ENCODE measurements at places on chromosomes 16 and 17.

GRCh38 chr16:67028167-67028695 is 718 bp upstream of the CBFB start:
- DNase-seq: no peak

GRCh38 chr17:45755050-45755449 is 29.1 kb upstream of the CRHR1 start:
- DNase-seq: no peak

DNA sequence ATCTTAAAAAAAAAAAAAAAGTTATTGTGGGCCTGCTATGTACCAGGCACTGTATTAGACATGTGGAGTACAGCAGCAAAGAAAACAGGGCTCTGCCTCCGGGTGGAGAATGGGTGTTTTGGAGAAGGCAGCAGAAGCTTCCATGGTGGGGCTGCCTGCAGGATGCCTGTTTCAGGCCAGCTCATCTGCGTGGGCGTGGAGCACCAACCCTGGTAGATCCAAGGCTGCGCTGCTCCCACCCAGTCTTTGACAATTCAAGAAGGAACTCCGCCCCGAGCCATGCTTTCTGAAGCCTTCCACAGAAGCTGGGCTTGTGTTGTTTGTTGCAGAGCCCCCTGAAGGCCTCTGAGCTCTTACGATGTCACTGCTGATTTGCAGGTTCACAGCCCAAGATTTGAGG is 23.2 kb upstream of the CACNG1 start:
- no peak for DNase-seq

- DNase-seq: no peak
Measured at GRCh38 chr17:17088541-17089525, 46.6 kb downstream of the MPRIP start.

DNA sequence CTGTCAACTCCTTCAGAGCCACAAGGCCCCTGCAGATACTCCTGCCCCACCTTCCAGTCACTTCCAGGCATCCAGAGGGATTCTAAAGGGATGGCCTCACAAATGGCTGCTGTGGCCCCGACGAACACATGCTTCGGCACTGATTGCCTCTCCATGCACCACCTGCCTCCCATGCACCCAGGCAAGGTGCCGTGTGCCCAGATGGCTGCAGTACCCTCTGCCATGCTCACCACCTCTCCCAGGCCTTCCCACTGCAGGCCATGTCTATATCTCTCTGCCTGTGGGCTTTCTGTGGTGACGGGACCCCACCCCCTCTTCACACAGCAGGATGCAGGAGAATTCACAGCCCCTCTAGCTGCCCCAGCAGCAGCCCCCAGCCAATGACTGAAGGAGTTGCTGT is 27.9 kb upstream of the LYRM9 start:
- no peak for DNase-seq

DNA sequence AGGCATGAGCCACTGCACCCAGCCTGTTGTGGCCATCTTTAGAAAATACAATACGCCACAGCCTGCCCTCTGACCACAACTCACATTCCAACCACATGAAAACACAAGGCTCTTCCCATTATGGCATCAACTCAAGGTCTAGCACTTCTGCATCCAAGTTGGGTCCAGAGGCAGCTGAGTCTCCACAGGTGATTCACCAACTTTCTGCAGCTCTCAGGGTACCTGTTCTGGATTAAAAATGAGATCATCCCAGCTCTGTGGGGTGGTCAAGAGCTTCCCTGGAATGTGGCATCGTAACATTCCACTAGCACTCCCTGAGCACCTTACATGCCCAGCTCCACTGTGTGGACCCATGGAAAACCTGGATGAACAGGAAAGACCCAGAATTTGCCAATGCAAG is 9.9 kb upstream of the GUCY2D start:
- no peak for DNase-seq

- no peak for DNase-seq
Measured at GRCh38 chr17:55576237-55576995, 65.2 kb upstream of the SMIM36 start.

- no peak for DNase-seq
Measured at GRCh38 chr16:76176616-76177015, 100.6 kb upstream of the CNTNAP4 start.

DNA sequence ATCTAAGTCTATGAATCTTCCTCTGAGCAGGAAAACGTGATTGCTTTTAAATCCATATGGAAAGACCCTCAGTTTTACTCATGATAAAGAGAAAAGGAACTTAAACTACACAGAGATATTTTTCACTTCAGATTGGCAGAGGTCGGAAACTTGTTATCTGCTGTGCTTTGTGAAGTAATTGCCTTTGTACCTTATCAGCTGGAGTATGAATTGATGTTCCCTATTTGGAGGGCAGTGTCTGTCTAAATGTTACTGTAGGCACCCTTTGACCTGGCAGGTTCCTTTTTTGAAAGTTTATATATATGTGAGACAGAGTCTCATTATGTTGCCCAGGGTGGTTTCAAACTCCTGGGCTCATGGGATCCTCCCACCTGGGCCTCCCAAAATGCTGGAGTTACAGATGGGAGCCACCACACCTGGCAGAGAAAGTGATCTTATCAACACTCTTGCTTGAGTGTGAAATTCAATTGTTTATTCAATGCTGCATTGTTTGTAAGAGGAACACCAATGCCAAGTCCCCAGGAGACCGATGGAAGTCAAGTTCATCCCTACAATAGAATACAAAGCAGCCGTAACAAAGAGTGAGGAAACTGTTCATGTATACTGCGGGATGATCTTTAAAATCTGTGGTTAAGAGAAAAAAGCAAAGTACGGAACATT is 52.3 kb downstream of the ABCC1 start:
- no peak for DNase-seq

DNA sequence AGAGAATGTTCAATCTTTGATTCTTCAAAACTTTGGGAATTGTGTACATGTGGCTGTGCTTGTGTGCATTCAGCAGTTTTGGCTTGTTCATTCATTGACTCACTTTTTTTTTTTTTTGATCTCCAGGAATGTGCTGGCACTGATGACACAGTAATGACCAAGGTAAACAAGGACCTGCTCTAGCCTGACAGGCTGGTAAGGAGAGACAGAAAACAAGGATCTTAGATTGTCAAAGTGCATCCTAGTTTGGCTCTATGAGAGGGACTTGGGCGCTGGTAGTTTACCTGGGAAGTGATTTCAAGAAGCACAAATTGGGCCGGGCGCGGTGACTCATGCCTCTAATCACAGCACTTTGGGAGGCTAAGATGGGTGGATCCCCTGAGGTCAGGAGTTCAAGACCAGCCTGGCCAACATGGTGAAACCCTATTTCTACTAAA is 233.1 kb upstream of the WSCD1 start:
- DNase-seq: no peak

DNA sequence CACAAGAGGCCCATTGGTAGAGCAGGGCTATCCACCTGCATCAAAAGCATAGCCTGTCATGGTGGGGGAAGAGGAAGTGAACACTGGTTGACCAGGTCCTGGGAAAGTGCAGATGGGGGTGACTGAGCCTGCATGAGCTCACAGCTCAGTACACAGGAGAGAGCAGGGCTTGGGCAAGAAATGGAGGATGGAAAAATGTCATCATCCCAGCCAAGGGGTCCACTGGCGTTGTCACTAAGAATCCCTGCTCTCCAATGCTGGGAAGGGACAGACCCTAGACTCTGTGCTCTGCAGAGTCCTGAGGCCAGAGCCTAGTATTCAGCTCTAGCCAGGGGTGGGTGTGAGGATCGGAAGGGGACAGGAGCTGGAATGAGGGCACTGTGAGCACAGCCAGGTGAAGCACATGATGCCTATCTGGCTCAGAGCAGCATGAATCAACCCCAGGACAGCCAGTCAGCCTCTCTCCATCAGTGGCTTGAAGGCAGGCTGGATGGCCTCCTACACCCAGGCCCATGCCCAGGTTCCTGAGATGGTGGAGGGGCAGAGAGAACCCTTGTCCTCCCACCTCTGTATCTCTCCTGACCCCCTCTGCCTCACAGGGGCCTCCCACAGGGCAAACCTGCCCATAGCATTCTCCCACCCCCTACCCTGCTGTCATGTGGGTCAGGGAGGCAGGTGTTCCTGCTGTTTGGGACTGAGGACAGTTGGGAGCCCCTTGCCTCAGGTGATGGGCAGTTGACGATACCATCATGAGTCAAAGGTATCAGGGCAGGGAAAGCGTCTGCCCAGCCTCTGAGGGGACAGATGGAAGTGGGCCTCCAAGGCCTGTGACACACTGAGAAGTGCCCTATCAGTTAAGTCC is 13.8 kb upstream of the CTCF start:
- no peak for DNase-seq

DNA sequence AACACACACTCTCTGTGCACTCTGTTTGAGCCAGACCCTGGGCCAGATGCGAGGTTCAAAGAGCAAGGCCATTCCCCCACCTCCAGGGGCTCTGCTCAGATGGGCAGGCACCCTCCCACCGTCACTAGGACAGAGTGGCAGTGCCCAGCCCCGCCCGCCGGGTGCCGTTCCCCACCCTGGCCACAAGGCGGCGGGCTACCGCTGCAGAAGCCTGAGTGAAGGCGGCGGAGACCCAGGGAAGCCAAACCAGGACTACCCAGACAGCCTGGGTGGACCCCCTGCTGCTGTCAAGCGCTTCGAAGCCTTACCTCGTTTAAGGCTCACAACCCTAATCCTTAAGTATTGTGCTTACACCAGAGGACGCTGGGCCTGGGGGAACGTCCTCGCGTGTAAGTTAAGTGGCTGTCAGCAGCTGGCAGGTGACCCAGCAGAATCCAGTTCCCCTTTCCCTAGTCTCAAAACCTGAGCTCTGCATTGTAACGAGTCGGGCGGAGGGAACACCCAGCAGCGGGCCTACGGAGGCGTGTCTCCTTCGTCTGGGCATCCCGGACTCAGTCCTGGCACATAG is 4.5 kb downstream of the ARHGAP27 start:
- DNase-seq: peak; percentile 92

- DNase-seq: no peak
Measured at GRCh38 chr16:9048302-9048700, 43.1 kb upstream of the HAPSTR1 start.

DNA sequence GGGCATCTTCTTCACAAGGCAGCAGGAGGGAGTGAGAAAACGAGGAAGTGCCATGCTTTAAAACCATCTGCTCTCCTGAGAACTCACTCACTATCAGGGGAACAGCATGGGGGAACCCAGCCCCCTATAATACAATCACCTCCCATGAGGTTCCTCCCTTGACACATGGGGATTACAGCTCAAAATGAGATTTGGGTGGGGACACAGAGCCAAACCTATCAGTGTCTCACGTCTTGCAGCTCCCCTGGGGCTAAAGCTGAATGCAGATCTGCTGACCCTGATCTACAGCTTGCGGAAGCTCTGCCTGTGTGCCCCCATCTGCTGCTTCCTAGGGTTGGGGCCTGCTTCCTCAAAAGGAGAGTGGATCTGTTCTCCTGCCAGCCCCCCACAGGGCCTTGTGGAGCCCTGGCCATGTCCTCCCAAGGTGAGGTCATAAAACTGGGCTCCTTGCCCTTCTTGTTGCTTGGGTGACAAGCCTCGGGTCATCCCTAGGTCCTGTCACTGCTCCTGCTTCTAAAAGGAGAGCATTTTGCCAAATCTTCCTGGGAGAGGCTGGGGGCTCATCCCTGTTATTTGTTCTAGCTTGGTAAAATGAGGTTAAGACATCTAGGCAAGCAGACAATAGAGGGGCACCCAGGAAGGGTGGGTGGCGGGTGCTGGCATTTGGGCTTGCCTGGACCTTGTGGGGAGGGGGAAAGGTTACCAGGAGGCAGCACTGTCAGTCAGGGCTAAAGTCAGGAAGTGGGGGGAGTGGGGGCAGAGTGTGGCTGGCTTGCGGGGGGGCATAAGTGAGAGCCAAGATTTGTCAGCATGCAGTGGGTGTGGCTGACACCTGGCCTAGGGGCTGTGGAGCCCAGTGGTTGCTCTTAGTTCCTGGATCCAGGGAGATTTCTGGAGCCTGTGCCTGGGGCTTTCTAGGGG is 16.0 kb downstream of the KRT33A start:
- DNase-seq: no peak

GRCh38 chr17:73327676-73328075 is 15.9 kb upstream of the CDC42EP4 start:
- peak; percentile 6 for DNase-seq

GRCh38 chr16:69880640-69881133 is 70.4 kb upstream of the CLEC18A start:
- no peak for DNase-seq

- DNase-seq: no peak
Measured at GRCh38 chr17:16477255-16477654, 14.7 kb downstream of the LRRC75A start.

DNA sequence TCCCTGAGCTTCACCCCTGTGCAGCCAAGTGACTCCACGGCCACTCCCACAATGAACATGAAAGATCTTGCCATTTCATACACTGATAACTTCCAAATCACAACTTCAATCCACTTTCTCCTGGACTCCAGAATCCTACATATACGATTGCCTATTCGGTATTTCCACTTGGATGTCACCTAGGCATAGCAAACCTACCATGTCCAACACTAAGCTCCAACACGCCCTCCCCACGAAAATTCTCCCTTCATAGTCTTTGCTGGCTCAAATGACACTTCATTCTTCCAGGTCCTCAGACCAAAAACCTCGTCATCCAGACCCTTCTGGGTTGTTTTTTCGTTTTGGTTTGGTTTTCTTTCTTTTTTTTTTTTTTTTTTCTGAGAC is 1.9 kb downstream of the GLTPD2 start:
- no peak for DNase-seq

GRCh38 chr16:28219282-28219681 is 7.5 kb upstream of the XPO6 start:
- DNase-seq: no peak

DNA sequence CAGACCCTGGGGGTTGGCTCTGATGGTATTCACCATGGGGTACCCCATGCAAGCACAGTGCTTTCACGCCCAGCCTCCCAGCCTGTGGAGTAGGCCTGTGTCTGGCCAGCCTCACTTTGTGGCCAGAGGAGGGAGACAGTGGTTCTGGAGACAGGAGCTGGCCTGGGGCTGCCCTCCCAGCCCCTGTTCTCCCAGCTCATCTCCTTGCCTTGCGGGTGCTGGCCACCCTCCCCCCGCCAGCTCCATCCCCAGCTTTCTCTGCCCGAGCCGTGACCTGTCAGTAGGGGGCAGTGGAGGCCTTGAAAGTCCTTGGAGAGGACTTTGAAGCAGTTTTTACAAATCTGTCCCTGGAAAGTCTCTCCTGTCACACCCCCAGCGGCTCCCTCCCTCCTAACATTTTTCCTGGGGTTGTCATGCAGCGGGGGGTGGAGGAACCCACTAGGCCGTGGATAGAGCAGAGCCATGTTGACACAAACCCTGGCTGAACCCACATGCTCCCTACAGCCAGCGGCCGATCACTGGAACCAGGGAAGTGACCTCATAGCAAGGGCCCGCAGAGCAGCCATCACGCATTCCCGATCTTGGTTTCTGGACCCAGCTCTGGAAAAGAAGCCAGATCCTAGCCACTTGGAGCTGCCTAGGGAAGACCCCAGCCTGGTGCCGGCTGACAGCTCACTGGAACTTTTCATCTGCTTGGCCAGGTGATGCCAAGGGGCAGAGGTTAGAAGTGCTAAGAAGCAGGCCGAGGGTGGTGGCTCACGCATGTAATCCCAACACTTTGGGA is 289.4 kb downstream of the SEC14L1 start:
- DNase-seq: peak; percentile 92

DNA sequence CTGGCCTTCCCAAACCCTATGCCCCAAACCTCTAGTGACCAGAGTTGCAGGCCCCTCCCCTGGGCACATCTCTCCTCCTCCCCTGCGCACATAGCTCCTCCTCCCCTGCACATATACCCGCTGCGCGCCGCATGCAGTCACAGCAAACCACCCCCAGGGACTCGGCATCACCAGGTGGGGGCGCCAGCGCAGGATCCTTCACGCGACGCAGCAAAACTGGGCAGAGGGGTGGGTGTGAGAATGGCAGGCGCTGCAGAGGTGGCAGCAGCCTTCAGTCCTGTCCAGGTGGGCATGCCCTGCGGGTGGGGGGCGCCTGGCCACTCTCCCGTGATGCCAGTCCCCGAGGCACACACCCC is 5.6 kb downstream of the CORO6 start:
- peak; percentile 89 for DNase-seq
